ENCODE measurements at places on chromosomes 11 and 22.

- DNase-seq, result no peak
Measured at GRCh38 chr11:121443688-121444275, 8.3 kb upstream of the SORL1 start.

GRCh38 chr22:40747361-40747760 lies 68.1 kb downstream of the MCHR1 start:
- no peak for DNase-seq

GRCh38 chr11:116353589-116353988 lies 419.2 kb downstream of the BUD13 start:
- DNase-seq, result no peak

GRCh38 chr11:130070109-130070845 lies 583 bp downstream of the APLP2 start:
- DNase-seq, result no peak

GRCh38 chr22:46578824-46579561 lies 41.2 kb upstream of the GRAMD4 start:
- DNase-seq, result no peak

DNA sequence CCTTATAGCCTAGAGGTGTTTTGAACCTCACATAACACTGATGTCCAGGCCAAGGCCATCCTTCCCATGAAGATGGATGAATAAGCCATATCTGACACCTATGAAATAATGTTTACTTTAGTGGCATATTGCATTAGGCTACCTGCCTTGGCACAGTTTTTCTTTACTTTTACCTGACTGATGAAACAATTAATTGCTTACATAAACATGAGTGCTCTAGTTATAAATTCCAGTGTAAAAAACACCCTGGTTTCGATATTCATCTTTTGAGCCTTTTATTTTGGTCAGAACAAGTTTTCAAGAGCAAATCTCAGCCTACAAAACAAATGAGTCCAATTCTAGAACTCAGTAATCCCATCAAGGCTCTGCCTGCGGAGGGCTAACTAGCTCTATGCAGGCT lies 7.0 kb upstream of the HBE1 start:
- DNase-seq, result no peak

Data from SIG-M5 (cell line).